CD4-positive, alpha-beta T cell treated with Interleukin-21 for 1 hour (primary cell): ENCODE measurements at places on chromosomes 2 and 18.

DNA sequence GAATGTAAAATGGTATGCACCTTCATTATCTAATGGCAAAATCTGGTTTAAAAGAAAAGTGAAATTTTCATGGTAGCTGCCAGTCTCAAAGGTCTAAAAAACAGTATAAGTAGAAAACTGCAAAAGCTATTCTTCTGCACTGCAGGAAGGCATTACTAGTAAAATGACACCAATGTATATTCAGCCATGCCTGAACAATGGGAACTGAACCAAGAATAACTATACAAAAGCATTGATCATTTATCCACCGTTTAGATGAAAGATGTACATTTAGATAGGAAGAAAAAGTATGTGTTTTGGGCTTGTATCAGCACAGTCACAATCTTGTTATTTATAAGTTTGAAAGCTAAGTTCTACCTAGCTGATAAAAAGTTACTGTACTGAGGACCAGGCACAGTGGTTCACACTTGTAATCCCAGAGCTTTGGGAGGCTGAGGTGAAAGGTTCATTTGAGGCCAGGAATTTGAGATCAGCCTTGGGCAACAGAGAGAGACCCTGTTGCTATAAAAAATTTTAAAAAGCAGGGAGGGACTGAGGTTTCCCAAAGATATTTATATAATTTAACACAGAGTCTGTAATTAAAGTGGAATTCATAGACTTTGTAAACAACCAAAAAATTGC is 163.1 kb upstream of the WDSUB1 start:
- no peak for DNase-seq

DNA sequence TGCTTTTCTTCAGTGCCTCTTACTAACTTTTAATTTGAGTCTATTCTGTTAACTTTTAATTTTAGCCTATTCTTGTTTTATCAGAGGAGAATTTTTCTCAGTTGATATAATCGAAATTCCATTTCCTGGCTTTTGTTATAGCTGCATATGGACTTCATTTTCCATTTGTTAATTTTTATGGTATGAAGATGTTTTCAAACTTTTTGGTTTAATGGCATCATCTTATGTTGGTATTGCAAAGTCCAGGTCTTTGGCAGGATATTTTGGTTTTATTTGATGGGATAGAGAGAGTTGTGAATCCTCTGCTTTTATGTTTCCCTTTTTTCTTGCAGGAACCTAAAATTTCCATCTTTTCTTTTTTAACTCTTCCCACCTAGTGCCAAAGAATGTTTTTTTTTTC is 70.9 kb upstream of the RAPGEF4 start:
- no peak for DNase-seq

GRCh38 chr2:107132746-107133145 is 246.8 kb upstream of the ST6GAL2 start:
- DNase-seq, result no peak

GRCh38 chr2:168583710-168584521 is 127.8 kb downstream of the CERS6 start:
- DNase-seq, result no peak

DNA sequence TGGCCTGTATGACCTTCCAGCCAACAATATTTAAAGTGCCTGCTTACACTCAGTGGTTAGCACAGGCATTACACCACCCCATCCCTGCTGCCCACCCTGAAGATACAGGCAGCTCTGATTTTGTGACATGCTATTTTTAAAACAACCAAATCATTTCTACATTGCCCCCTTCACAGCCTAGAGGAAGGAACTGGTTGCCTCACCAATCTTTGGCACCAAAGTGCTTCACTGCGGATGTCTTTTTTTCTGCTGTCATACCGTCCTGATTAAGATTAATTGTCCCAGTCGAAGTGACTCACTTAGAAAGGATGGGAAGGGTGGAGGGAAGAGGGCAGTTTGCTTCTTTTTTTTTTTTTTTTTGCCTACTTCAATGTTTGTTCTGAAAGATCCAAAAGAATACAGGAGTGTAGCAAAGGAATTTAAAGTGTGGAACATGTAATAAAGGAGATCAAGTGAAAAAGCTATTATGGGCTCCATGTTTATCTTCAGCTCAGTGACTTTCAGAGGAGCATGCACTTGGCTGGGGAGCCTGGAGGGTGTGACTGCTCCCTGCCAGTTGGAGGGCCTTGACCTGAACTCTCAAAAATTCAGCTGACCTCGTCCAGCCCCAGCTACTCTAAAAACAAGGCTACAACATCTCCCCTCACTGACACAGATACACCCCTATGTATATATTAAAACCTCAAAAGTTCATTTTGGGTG is 501.1 kb upstream of the TNP1 start:
- DNase-seq, result no peak

GRCh38 chr2:235234736-235235135 is 259.1 kb upstream of the AGAP1 start:
- no peak for DNase-seq

DNA sequence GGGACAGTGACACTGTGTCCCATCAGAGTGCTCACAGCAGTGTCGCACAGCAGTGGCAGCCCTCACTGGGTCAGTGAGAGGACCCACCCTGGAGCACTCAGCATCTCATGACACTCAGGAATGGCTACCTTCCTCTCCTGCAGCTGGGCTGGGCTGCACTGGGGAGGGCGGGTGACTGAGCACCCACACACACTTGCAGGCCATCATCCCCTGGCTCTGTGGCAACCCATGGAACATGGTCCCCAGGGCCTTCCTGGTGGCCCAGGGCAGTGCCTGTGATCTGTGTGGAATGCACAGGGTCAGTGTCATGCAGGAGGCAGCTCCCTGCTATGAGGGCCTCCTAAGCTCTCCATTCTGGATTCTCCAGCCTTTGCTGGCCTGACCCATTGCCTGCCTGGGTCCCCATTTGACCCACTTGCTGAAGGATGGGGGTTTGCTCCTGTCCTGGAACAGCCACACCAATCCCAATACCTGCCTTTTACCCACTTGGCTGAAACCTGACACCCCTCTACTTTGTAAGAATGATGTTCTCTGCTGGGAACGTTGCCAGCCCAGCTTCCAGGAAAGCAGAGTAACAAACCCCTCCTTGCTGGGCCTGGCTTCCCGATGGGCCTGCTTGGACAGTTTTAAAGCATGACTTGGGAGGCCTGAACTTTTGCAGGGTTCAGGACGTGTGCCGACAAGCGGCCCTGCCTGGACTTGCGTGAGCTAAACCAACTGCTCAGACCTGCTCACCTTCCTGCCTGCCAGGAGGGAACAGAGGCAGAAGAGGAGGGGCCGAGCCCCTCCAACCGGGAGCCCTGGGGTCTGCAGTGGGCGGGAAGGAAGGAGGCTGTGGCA is 13.7 kb downstream of the HS6ST1 start:
- no peak for DNase-seq

GRCh38 chr2:205596581-205596980 is 85.7 kb upstream of the NRP2 start:
- DNase-seq, result no peak

DNA sequence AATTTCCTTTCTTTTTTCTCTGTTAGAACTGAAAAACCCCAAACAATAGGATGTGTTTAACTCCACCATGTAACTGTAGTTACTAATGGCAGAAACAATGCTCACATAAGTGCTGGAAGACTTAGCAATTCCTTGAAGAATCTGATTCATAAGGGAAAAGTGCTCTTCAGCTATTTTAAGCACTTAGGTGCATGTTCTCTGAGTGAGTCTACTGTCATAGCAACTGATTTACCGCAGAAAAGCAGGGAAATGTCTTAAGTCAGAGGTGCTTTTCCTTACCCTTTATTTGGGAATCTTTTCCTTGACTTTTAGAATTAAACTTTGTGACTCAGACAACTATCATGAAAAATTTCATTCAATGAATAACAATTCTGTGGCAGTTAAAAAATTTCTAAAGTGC is 65.4 kb upstream of the NABP1 start:
- no peak for DNase-seq

- DNase-seq, result no peak
Measured at GRCh38 chr2:117771969-117772630, 42.4 kb upstream of the DDX18 start.

DNA sequence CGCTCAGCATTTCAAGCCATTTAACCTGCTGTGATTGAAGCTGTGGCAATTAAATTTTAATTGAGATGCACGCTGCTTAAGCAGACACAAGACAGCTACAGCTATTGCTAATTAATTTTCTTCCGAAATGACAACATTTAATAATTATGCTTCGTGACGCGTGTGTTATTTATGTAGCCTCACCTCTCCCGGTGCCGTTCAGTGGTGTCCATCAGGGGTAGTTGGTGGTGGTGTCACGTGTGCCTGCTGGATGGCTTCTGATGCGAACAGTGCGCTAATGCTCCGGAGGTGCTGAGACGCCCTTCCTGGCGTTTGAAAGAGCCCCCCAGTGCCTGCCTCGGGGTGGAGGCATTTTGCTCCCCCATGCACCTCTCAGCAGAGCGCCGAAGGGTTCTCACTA is 39.5 kb downstream of the GLI2 start:
- no peak for DNase-seq

GRCh38 chr2:33287507-33288005 is 188.9 kb upstream of the RASGRP3 start:
- no peak for DNase-seq

DNA sequence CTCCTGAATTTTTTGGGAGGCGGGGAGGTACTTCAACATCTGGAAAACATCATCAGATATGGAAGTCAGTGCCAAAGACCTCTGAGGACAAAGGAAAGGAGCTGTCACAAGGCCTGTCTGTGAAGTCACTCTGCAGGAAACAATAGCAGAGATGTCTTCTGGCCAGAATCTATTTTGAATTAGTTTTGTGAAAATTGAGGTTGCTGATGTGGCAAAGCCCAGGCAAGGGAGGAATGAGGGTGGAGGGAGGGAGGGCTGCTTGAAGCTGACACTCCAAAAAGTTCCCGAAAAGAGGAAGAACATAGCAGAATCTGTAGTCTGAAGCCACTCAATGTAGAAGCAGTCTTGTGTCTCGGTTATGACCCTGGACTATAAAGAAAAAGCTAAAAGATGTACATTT is 151.1 kb upstream of the LHCGR start:
- no peak for DNase-seq

DNA sequence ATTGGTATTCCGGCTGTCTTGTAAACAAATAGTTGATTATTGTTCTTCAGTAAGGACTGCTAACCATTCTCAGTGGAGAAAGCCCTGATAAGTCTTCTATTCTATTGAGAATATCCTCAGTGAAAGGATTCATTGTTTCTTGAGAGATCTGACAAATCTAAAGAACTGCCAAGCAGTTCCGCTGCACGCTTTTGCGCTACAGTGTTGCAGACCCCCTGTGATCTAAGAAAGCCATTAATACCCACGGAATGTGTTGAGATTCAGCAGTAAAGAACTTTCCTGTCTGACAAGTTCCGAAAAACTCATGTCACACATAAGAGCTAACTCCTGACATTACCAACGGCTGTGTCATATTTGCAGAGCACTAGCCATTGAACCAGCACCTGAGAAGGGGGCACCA is 63.8 kb downstream of the ZNF236 start:
- DNase-seq, result no peak

GRCh38 chr18:77101410-77102258 is 30.9 kb downstream of the MBP start:
- DNase-seq, result peak; percentile 49

DNA sequence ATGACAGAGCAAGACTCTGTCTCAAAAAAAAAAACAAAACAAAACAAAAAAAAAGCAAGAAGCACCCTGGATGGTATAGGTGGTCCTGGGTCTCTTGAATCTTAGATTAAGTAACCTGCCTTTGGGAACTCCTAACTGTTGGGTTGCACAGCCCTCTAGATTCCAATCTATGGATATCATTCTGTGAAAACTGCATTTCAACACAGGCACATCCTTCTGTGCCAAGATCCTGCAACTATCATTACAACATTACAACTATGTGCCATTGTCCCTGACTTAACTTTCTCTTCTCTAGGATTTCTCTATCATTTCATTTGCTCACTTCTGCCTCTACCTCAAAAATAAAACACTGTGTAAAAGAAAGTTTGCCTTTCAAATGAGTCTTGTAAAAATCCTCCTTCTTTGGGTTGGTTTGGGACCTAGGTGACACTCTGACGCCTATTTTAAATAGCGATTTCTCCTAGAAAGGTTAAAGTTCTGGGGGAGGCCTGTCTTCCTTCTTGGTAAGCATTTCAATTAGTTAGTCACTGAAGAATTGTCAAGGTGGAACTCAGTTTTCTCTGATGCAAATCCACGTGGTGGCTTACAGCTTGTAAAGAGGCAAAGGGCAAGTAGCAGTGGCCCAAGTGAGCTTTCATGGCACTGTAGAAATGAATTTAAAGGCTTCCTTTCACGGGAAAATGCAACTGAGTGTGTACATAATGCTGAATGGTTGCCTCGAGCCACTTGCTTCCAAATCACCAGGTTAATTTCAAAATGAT is 9.2 kb downstream of the LGALSL start:
- no peak for DNase-seq

DNA sequence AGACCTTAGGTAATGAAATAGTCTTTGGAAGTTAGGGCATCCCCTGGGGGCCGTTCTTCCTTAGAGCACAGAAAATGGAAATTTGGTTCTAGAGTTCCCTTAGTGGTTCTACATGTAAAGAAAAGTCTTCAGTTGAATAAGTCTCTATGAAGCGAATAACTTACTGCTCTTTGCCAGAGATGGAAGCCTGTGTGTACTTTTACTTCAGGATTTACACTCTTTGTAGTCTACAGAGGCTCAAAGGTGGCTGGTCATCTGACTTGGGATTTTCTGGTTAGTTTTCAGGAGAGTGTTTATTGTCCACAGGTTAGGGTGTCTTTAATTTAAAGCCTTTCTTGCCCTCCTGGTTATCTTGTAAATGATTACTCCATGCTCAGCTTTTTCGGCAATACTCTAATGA is 210.6 kb downstream of the ZNF521 start:
- DNase-seq, result no peak

DNA sequence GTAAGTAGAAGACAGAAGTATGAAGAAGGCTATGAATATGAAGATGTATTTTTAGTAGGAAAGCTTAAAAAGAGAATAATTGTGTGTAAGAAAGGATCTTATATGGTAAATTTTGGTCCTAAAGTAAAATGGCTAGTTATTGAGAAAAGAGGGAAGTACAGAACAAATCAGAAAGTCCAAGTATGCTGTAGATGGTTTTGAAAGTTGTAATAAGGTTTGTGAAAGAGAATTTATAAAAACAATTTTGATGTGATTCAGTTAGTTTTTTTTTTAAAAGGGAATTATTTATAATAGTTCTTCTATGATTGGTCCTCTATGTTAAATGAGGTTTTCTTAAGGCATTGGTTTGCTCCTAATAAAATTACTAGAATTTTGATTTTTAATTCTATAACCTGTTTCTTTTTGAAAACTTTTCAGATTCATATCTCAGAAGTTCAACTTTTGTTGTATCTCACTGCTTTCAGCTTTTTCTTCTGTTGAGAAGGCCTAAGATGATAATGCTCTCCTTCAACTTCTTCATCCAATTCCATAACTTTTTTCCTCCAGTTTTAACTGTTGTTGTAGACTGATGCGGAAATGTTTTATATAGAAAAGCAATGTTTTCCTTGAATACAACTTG is 322.7 kb downstream of the NOL4 start:
- DNase-seq, result no peak

- DNase-seq, result no peak
Measured at GRCh38 chr18:31721601-31722000, 37.2 kb upstream of the B4GALT6 start.
